Activated CD4-positive, alpha-beta T cell treated with anti-CD3 and anti-CD28 coated beads for 24 hours (primary cell): ENCODE measurements at places on chromosomes 16 and 17.

DNA sequence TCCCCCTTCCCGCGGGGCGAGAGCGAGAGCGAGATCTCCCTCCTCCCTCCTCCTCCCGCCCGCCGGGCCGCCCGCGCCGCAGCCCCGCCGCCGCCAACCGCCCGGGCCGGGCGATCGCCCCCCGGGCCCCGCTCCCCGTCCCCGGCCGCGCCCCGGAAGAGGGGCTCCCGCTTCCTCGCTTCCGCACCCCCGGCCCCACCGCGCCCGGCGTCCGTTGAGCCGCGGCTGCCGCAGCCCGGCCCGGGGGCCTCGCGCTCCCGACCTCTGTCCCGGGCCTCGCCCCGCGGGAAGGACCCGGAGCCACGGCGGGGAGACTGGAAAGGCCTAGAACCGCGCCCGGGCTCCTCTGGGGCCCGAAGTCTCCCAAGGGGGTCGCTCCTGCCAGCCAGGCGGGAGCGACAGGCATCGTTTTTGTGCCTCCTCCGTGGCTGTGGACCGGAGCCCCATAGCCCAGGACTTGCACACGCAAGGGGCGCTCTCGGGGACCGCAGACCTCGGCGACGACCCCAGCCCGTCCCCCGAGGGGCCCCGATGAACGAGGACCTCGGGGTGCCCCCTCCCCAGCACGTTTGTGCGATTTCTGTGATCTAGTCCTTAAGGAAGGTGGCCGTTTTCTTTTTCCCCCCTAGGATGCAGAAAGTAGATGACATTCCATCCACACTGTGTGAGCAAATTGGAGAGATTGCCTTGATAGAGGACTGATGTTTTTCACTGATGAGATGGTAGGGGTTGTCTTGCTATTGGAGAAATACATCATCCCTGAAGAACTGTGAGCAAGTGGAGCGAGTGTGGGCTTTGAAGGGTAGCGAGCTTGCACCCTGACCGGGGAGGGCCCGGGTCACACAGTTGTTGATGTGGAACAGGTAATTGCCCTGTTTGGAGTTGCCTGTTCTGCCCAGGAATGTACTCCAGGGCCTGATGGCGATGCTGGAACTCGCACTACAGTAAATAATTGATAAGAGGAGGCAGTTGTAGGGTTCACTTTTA, 611 bp downstream of the BANP start:
- DNase-seq: no peak

DNA sequence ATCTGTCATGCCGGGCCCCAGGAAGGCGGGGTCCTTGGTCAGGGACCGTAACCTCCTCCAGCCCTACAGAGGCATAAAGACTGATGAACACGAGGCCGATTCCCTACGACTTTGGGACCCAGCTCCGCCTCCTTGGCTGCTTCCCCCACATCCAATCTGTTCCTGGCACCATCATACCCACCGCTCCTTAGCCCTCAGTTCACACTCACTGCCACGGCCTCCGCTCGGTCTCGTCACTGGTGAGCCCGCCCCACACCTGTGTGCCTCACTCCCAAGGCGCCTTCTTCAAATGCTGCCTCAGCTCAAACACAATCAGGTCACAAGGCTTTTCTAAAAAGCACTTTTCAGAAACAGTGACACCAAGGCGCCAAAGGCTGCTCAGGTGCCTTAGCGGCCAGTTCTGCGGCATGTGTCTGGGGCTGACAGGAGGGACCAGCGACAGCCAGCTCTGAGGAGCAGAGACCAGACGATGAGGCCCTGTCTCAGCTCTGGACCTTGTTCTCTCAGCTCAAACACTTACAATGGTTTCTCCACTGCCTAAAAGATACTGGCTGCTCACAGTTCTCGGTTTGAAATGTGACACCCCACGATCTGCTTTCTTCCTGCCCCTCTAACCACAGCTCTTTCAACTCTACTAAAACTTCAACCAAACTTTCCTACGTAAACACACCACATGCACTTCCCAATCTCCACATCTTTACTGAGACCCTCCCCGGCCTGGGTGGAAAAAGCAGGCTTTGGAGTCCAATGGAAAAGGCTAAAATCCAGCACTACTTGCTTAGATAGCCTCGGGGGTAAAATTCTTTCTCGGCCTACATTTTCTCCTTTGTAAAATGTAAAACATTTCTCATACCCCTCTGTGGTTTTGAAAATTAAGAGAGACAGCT, 33.2 kb downstream of the CYB5D2 start:
- DNase-seq: no peak

- DNase-seq: no peak
These were observed 17.8 kb downstream of the EIF4A3 start for GRCh38 chr17:80129006-80129565.

GRCh38 chr16:23564575-23565363, 7.2 kb downstream of the UBFD1 start:
- no peak for DNase-seq

DNA sequence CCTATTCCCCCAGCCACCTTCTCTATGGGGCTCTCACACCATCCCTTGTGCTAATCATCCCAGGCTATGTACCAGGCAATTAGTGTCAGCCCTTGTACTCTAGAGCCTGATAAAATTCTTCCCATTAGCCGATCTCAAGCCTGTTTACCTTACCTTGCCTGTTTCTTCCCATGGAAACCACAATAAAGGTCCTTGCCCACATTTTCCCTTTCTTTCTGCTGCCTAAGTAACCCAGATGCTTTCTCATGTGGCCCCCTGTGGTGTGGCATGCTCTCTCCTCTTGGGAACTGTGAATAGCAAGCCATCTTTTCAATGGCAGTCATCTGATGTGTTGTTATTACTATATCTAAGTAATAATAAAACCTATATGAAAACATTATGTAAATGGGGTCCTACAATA, 265.8 kb upstream of the ELAC2 start:
- no peak for DNase-seq

DNA sequence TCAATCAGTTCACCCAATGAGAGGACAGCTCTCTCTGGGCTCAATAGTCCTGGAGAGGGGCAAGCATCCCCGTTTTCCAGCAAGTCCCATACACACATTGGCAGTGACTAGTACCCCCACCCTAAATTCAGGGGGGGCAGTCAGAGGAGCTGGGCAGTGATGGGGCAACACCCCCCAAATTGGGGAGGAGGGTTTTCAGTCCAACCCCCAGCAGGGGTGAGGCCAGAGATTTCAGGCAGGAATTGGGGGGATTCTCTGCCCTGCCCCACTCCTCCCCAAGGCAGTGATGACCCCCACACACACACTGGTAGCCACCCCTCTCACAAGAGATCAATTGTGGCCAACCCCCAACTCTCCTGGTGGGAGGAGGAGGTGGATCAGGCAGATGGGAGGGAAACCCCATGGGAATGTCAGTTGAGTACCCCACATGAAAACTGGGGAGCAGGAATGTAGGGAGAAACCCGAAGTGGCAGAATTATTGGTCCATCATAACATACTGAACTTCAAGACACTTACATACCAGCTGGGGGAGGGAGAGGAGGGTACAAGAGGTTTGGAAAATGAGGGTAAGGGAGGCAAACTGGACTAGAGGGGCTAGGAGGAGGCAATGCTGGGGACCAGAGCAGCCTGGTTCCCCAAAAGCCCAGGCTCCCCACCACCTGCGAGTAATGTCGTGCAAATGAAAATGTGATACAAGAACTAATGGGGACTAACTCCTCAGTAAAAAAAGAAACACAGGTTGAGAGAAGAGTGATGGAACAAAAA, 3.1 kb downstream of the VAMP2 start:
- DNase-seq: no peak

DNA sequence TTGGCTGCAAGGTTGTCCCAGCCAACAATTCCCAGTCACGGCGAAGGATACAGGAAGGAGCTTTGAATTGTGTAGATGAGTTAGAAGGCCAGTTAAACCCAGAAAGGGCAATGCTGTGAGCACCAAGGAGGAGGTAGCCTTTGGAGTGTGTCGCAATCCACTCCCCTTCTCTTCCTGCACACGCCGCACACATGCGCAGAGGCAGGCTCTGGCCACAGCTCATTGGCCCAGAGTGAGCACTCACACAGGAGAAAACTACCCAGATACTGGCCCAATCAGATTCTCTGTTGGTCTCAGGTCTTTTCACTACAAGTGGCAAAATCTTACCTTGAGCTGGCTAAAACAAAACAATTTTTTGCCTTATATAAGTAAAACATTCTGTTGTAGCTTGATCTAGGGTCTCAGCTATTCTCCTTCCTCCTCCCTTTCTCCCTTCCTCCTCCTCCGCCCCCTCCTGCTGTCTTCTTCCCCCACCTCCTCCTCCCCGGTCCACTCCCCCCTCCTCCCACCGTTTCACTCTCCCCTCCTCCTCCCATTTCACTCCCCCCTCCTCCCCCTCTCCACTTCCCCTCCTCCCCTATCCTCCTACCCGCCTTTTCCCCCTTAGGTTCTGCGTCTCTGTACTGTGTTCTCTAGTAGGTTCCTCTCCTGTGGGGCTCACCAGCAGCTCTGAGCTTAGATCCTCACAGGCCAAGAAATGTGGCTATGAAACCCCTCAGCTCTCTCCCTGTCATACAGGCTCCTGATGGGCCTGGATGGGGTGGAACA, 344.9 kb downstream of the CPPED1 start:
- no peak for DNase-seq

GRCh38 chr17:4161192-4161966, 18.4 kb downstream of the CYB5D2 start:
- no peak for DNase-seq

GRCh38 chr17:73045724-73046123, 46.8 kb downstream of the SLC39A11 start:
- DNase-seq: no peak

- no peak for DNase-seq
These were observed 8.3 kb downstream of the TSC2 start for GRCh38 chr16:2056077-2056476.

DNA sequence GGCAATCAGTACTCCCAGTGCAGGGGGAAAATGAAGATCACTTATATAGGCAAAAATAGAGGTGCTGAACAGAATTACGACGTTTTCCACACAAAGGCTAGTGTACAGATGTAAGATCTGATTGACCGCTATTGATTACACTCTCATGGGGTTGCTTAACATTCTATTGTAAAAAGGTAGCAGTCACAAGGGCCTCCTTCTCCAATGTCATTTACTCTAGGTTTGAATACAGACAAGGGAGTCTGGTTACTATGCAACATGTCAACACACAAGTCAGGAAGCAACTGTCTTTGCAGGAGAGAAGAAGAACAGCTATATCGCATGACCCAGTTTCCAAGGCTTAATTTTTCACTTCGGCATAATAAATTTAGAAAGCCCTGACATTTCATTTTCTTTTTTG, 7.9 kb downstream of the KRT37 start:
- DNase-seq: no peak

DNA sequence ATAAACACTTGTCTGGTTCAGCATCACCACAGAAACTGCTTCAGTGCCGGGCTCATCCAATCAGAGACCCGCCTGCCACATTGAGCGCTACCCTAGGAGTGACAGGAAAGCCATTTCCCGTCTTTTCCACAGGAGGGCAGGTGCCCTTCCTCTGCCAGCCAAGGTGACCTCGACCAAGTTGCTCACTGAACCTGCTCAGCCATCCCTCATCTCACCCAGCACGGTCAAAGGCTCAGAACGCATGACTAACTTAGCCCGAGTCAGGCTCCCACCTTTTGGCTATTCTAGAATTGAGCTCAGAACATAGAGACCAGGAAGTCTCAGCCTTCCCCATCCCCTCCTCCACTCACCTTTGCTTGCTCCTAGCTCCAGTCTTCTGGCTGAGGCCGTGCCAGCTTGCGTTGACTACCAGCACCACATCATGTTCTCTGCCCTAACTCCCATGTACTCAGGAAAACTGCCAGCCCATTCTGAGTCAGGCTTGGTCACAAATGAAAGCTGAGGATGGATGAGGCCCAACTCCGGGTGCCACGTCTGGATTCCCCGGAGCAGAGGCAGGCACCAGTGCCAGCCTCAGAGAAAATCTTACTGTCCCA, 15.6 kb downstream of the MRPS23 start:
- no peak for DNase-seq

DNA sequence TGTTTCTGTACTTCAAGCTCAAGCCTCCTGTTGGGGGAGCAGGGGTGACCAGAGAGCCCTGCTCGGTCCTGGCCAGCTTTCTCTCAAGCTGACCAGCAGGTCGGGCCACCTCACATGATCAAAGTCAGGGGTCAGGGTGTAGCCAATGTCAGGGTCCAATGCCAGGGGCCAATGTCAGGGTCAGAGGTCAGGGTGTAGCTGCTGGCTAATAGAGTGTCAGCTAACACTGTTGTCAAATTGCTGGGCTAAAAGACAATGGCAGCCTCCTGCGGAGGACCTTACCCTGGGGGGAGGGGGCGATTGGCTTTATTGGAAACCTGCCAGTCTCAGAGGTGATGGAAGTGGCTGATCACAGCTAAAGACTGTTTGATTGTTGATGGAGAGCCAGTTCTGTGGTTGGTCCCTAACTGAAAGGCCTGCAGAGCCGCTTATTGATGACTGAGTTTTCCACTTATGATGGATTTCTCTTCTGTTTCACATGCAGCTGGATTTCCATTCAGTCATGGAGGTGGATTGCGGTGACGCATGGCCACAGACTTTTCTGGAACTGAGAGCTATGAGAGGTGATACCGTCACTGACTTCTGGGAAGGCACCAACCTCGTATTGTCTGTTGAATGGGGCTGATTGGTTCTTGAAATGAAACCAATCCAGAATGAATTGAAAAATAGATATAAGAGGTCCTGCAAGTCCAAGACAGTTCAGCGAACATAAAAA, 97.4 kb upstream of the ZFHX3 start:
- DNase-seq: no peak

DNA sequence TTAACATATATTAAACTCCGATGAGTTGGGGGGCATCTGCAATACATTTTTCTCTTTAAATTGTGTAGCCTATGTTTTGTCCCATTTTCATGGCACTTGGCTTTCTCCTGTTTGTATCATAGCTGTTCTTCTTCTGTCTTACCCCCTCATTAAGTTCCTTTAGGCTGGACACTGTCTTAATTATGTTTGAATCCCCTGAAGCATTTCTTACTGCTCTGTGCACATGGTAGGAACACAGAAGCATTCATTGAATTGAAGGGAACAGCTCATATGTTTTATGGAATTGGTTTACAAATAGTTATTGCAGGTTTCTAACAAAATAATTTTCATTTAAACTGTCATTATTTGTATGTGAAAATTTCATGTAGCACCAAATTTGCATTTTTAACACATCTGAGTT, 176.8 kb downstream of the TANC2 start:
- no peak for DNase-seq

DNA sequence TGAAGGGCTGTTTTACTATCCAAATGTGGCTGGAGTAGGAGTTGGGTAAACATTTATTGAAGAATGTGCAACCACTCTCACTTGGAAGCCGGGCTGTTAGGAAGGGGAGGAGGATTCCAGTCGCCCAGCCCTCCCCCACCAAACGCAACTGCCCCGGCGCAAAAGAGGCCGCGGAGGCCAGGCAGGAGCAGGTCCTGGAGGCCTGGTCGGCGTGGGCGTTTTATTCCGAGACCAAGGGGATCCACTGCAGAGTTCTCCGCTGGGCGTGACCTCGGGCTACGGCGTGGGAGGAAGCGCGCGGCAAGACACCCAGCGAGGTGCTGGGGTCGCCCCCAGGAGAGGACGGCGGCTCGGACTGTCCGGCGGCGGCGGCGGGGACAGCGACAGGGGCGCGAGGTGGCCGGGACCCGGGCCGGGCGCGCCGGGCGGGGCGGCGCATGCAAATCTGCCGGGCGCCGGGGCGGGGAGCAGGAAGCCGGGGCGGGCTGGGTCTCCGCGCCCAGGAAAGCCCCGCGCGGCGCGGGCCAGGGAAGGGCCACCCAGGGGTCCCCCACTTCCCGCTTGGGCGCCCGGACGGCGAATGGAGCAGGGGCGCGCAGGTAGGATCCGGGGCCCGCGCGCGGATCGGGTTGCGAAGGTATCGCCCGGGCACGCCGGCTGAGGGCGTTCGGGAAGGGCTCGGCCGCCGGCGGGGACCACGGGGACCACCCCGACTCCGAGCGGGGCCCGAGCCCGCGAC, at the start of gene IL4R:
TSS of gene IL4R (plus strand) at position 553 of the 739 bp plus-strand sequence. CDS start 26,230 bp downstream, outside the sequence.
- peak; percentile 73 for DNase-seq

GRCh38 chr17:77061669-77062068, 79.1 kb upstream of the SEC14L1 start:
- DNase-seq: no peak
